ENCODE measurements at places on chromosomes 2 and 18. TPM values are rescaled to one million over a fixed set of nuclear protein-coding genes. Genes with fewer than 3 reads are reported as not detected.

The DSG1 gene
- polyA plus RNA-seq: 0.09 TPM

DNA sequence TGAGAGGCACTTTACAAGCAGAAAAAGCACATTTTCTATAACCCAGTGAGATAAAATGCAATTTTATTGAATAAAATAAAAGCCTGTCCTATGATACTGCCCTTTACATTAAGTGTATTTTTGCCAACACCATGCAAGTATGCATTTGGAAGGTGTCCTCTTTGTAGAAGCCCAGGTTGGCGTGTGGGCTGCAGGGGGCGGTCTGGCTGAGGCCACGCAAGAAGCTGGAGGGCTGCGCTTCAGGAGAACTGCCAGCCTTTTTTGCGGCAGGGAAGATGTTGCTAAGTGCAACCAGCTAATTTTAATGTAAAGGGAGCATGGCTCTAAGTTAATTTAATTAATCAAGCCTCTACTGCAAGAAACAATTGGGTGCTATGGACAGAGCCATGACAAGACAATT is 562.8 kb upstream of the SALL3 start:
- no peak for DNase-seq

The CYP26B1 gene
- polyA plus RNA-seq: 16.5 TPM

- DNase-seq: no peak
These were observed 115.5 kb downstream of the HDAC4 start for GRCh38 chr2:239285071-239285931.

The ANKRD30B gene
- 0.14 TPM for polyA plus RNA-seq

GRCh38 chr18:35522130-35522959 is 24.6 kb upstream of the INO80C start:
- DNase-seq: no peak

GRCh38 chr2:218570850-218571249 is 2.2 kb downstream of the CNOT9 start:
- no peak for DNase-seq

The KCNJ13 gene
- polyA plus RNA-seq: 3.3 TPM

DNA sequence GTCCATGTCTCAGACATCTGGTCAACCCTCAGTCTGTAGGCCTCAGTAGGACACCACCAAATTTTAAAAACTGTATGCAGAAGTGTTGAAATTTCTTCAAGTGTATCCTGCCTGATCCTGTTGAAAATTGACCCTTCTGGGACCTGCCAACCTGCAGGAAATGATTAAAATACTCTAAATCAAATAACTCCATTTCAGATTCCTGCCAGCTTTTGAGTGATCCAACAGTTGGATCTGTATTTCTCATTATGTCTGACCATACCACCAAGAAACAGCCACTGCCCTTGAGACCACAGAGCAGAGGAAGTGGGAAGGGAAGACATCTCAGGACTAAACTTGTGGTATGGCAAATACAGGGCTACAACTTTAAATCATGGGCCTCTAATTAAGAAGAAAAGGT is 113.4 kb downstream of the ANTXR1 start:
- DNase-seq: no peak

DNA sequence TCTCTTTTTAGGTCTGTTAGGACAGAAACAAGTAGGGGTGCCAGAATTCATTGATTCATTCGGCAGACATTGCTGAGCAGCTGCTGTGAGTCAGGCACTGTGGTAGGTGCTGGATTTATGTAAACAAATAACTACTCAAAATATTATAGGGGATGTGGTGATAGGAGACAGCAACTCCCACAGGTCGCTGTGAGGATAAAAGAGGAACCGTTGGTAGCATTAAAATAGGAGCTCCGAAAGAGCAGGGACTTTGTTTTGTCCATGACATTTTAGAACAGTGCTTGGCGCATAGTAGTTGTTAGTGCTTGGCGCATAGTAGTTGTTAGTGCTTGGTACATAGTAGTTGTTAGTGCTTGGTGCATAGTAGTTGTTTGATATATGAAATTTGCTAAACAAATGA is 29.2 kb downstream of the ATP6V1C2 start:
- DNase-seq: no peak

DNA sequence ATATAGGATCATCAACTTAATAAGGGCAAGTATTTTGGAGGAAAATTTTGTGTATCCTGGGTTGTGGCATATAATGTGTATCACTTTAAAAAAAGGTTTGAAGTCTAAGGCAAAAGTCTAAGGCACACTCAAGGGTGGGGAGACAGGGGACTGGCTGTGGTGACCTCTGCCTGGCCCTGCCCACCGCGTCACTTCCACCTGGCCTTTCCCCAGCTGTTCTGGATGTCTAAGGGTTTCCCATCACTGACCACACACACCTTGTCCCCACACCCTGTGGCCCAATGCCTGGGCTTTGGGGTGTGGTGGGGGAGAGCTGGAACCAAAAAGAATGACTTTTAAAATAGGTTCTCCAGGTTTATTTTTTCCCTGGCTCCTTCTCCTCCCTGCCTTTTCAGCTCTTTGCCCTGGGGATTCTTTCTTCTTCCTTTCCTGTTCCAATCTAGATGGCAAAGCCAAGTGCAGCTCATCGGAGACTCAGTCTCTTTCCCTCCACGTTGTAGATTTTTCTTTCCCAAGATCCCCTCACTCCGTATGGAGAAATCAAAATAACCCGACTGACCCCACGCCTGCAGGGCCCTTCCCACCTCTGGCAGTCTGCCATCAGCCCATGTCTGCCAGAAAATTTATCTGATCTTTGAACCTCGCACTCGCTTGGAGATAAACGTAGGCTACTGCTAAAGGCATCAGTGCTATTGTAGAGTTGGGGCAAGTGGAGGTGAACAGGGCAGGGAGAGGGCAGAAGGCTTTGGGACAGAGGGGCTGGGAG is 257.2 kb downstream of the DYSF start:
- DNase-seq: no peak

The RFX8 gene
- polyA plus RNA-seq: 0.95 TPM

The C18orf54 gene
- 10.4 TPM for polyA plus RNA-seq

- DNase-seq: no peak
These were observed 305.4 kb downstream of the AFF3 start for GRCh38 chr2:99836690-99837605.

DNA sequence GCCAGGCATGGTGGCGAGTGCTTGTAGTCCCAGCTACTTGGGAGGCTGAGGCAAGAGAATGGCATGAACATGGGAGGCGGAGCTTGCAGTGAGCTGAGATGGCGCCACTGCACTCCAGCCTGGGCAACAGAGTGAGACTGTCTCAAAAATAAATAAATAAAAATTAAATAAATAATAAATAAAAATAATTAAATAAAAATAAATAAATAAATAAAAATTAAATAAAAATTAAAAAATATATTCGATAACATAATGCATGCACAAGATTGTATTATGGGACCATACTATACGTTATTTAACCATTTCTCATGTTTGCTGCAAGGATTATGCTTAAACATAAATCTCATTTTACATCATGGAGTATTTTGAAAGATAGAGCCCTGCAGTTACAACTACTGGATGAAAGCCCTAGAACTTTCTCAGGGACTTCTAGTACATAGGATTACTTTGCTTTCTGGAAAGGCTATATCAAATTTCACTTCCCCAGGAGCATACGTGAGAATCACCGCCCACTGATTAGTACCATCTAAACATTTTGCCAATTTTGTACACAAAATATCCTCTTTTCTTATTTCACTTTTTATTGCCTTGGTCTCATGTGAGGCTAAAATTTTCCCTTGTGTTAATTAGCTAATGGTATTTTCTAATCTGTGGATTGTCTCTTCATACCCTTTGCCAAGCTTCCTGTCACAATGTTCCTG is 234.3 kb upstream of the LYPD1 start:
- DNase-seq: no peak

DNA sequence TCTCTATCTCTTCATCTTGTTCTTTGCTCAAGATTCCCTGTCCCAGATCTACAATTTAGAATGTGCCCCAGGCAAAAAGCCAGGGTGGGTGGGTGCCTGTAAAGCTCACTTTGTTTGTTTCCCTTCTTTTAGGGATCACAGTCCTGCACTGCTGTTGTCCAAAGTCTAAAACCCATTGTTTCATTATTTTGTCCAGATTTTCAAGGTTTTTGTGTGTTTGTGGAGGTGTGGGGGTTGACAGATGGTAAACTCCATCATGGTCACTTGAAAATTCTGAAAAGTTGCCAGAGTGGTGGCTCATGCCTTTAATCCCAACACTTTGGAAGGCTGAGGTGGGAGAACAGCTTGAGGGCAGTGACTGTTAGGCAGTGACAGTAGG is 41.5 kb downstream of the YES1 start:
- DNase-seq: no peak

- DNase-seq: no peak
These were observed 223.1 kb downstream of the RNF144A start for GRCh38 chr2:7140306-7140705.

Data from renal pelvis (tissue), 12 donors.